Activated T-cell treated with anti-CD3 and anti-CD28 coated beads, Interleukin-2, amount 50 U/mL, for 24 hours (primary cell): ENCODE measurements at places on chromosomes 4 and X.

DNA sequence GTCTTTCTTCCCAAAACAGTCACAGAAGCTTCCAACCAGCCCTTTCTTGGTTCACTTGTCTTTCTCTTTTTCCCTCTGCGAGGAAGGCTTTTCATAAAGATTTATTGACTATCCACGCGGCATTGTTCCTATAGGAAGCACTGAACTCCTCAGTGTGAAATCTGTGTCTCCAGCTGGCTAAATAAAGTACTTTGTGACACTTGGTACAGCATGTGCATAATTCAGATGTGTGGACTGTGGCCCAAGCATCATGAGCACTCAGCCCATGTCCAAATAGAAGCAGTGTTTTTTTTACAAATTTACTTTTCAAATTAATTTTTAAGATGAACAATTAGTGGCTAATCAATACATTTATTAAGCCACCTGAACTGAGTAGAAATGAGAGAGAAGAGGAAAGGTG is 146.4 kb downstream of the EDA start:
- DNase-seq, result no peak

DNA sequence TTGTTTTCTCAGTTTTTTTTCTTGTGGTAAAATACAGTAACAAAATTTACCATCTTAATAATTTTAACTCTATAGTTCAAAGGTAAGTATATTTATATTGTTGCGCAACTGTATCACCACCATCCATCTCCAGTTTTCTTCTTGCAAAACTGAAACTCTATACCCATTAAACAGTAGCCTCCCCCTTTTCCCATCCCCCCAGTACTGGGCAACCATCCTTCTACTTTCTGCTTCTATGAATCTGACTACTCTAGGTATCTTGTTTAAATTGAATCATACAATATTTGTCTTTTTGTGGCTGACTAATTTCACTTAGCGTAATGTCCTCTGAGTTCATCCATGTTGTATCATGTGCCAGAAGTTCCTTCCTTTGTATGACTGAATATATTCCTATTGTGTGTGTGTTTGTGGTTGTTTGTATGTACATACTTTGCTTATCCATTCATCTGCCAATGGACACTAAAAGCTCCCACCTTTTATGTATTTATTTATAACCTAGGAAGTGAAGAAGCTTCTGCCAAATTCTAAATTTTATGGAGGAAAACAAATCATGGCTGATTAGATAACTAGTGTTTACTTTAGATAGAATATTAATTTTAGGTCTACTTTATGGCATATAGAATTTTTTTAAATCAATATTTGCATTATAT is 10.0 kb downstream of the ABHD18 start:
- DNase-seq, result no peak

GRCh38 chr4:2339458-2340271 is 77.8 kb upstream of the MXD4 start:
- DNase-seq, result peak; percentile 20

DNA sequence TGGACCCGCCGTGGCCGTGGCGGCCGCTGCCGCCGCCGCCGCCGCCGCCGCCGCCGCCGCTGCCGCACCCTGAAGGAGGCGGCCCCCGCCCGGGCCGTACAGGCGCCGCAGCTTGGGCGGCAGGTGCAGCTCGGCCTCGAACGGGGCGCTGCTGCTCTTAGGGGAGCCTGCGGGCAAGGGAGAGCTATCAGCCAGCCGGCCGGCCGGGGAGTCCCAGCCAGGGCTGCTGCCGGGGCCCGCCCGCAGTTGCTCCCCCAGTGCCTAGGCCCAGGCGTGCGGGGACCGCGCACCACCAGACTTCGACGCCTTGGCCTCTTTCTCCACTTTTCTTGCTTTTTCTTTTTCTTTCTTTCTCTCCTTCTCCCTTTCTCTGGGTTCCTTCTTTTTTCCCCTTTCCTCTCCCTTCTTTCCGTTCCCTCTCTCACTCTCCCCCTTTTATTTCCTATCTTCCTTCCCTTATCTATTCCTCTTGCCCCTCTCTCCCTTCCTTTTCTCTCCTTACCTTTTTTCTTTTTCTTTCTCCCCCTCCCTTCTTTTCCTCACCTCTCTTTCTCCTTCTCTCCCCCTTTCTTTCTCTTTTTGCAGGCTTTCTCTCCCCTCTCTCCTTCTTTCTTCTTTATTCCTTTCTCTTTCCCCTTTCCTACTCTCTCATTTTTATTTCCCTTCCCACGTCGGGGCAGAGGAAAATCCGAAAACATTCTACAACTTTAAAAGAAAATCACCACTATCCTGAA is 2.0 kb downstream of the ARX start:
- peak; percentile 37 for DNase-seq

GRCh38 chr4:153522802-153523094 is 56.6 kb downstream of the TMEM131L start:
- peak; percentile 54 for DNase-seq

- no peak for DNase-seq
These were observed 7.8 kb downstream of the ZCCHC4 start for GRCh38 chr4:25320336-25320735.

GRCh38 chrX:83077606-83078005 is 430.5 kb upstream of the POU3F4 start:
- no peak for DNase-seq

- DNase-seq, result no peak
These were observed 50.3 kb downstream of the NSUN7 start for GRCh38 chr4:40800064-40800463.

- DNase-seq, result no peak
These were observed 25.4 kb upstream of the AFAP1 start for GRCh38 chr4:7964890-7965662.

- DNase-seq, result no peak
These were observed 28.0 kb downstream of the RBM47 start for GRCh38 chr4:40601641-40602040.

DNA sequence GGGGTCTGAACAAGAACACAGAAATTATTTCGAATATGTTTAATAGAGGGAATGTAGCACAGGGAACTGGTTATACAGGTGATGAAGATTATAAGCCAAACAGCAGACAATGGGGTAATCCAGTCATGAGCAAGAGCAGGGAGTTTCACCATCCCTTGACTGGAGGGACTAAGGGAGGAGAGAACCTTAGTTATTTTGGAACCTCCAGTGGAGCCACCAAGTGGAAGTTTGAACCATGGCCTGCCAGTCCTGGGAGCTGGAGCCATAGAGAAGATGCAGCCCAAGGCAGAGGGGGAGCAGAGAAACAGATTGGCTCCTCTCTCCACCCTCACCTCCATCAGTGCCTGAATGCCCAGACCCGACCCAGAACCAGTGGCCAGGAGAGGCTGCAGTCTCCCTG is 264.6 kb upstream of the RASGEF1B start:
- no peak for DNase-seq

DNA sequence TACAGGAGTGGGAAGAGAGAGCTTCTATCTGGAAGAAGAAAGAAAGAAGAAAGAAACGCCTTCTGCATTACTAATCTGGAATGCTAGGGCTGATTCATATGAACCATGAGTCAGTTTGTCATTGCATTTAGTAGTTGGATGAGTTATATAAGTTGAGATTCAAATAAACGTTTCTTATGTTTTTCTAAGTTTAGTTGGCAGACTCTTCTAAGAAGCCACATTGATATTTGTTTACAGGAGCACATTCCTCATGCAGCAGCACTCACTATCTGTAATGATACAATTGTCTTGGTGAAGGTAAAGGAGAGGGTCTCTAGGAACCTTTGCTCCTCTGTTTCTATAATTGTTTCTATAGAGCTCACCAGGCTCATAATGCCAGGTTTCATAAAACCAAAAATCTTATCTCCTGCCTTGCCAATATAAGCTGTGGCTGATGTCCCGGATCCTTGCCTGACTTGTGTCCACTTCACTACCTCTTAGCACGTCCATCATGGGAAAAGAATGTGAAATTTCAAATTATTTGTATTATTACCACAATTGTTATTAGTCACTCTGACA is 39.5 kb downstream of the HOPX start:
- no peak for DNase-seq

DNA sequence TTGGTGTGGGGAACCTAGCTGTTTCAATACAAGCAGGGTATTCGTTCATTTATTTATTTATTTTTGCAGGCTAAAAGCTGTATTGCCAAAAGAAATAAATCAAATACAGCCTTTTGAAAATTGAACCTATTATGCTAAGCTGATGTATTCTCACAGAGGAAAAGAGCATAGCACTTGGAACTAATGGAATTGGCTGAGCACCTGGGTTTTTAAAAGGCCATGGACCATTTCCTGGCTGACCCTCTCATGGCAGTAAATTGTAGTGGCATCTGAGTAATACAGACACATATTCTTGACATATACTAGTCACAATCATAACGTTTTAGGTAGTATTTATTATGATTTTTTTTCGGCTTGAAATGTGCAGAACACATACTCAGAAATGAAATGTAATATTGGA is 71.8 kb upstream of the ALG13 start:
- DNase-seq, result no peak

GRCh38 chr4:173529477-173530325 is at the start of gene HAND2:
TSS of gene HAND2 (minus strand) at chr4:173530229. CDS start at chr4:173529289, 940 bp downstream.
- DNase-seq, result peak; percentile 39

- DNase-seq, result no peak
These were observed 37.6 kb downstream of the PDHA1 start for GRCh38 chrX:19381326-19381725.

- no peak for DNase-seq
These were observed 73.9 kb downstream of the CXXC4 start for GRCh38 chr4:104420766-104421165.

- DNase-seq, result no peak
These were observed 1.5 kb upstream of the MAP7D2 start for GRCh38 chrX:20118065-20118824.

- peak; percentile 60 for DNase-seq
These were observed at the start of gene MGARP for GRCh38 chr4:139279760-139280620. TSS of gene MGARP (minus strand) at chr4:139280225. CDS start at chr4:139280158, 67 bp downstream.

GRCh38 chrX:104913348-104913747 is 307.1 kb downstream of the TEX13A start:
- no peak for DNase-seq

- no peak for DNase-seq
These were observed 220.9 kb downstream of the DTHD1 start for GRCh38 chr4:36502350-36502749.

- DNase-seq, result no peak
These were observed 270.6 kb downstream of the BANK1 start for GRCh38 chr4:102061133-102061532.

DNA sequence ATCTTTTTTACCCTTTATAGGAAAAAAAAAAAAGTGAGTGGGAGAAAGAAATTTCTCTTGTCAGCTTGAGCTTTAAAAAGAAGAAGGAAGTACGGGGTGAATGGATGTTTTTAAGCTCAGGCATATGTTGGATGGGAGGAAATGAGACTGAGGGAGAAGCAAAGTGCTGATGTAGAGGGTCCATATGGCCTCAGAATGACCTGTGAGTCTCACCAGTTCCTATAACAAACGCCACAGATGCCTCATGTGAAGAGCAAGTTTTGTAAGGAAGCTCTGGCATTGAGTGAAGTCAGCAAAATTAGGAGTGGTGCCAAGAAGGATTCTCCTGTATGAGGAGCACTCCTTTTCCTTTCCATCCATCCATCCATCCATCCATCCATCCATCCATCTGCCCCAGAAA is 214.6 kb downstream of the PTTG2 start:
- DNase-seq, result no peak

- DNase-seq, result no peak
These were observed 44.1 kb downstream of the TEC start for GRCh38 chr4:48225368-48226141.

DNA sequence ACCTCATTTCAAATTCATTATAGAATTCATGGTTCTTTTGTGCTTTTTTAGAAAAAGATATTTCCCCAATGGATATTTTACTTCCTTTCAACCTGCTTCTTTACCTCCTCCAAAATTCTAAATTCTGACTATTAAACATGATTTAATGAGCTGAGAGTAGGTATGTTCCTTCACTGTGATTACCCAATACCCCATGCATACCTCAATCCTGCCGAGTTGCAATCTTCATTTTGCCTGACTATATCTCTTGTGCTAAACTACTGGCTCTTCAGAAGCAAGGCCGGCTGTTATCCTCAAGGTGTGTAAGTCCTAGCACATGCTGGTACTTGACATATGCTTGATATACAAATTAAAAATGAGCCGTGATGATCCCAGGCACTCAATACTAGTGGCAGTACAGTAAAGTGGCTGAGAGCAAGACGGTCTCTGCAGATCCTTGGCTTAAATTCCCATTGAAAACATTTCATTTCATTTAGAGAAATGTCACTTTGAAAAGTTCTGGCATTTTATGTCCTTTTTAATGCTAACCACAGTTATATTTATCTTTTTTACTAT is 320.4 kb downstream of the KCNIP4 start:
- DNase-seq, result no peak

DNA sequence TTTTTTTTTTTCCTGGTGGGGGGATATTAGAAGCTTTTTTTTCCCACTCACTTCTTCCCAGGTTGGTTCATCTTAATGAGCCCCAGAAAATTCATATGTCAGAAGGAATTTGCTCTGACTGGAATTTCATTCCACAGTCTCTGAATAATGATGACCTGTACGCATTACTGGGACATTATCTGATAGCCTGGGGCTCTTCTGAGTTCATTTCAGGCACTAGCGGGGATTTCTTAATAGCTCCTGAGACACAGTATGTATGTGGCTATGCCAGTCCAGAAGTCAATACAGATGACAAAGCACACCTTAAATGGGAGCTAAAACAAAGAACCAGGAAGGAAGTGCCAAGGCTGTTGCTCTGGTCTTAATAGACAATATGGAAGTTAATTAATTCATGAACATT is 295.2 kb upstream of the IGFBP7 start:
- no peak for DNase-seq

DNA sequence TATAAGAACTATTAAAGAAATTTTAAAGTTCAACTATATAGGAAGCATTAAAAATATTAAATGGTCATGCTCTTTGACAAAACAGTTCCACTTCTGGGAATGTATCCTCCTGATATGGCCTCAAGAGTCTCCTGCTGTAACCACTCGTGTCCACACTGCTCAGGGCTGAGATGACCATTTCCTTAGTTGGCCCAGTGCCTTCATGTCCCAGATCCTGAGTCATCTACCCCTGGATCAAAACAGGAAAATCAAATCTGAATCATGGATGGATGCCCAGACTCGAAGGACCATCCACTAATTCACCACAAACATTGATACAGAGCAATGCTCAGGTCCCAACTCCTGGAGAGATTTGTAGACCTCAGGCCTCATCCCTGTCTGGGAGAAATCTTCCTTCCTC is 44.7 kb downstream of the GPRASP3 start:
- no peak for DNase-seq

GRCh38 chr4:158259955-158260575 is 49.8 kb downstream of the TMEM144 start:
- no peak for DNase-seq

- DNase-seq, result no peak
These were observed 64.5 kb downstream of the TENM3 start for GRCh38 chr4:182307746-182308145.

GRCh38 chrX:9856588-9856987 is 70.4 kb downstream of the SHROOM2 start:
- DNase-seq, result no peak
